ENCODE measurements at places on chromosomes 7 and 10.

DNA sequence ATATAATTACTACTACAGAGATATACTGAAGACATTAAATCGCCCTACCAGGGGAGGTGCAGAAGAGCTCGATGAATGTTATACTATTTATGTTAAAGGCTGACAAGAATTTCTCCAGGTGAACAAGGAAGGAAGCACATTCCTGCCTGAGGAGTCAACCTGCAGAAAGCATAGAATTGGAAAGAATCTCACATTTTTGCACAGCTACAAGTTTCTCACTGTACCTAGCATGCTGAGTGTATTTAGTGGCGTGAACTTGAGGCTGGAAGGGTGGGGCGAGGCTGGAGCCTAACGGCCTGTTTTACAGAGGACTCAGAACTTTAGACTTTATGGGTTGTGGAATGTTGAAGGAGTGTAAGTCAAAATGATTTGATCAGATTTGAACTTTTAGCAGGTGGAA, 373.6 kb upstream of the LRGUK start:
- DNase-seq, result no peak

DNA sequence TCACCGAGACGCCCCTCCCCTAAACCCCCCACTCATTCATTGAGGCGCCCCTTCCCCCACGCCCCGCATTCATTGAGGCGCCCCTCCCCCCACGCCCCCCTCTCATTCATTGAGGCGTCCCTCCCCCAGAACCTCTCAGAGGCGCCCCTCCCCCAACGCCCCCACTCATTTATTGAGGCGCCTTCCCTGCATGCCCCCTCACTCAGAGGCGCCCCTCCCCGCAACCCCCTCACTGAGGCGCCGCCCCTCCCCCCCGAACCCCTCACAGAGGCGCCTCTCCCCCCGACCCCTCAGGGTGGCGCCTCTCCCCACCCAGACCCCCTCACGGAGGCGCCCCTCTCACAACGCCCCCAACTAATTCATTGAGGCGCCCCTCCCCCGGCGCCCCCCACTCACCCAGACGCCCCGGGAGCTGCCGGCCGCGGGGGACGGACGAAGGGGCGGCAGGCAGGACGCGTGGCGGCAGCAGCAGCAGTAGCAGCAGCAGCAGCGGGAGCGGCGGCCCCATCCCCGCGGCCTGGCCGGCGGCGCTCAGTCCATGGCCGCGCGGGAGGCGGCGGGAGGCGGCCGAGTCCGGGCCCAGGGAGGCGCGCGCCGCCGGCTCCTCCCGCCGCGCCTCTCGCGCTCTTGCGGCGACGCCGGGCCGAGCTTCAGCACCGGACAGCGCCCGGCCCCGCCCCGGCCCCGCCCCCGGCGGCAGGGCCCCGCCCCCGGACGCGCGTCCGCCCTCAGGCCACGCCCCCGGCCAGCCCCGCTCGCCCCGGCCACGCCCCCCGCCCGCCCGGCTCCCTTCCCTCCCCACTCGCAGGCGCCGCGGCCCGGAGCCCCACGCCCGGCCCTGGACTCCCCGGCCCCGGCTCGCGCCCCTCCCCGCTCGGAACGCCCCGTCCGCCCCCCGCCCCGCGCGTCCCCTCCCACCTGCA, at the start of gene PTPRN2:
TSS of gene PTPRN2 (minus strand) at position 662 of the 923 bp plus-strand sequence.
- peak; percentile 55 for DNase-seq

DNA sequence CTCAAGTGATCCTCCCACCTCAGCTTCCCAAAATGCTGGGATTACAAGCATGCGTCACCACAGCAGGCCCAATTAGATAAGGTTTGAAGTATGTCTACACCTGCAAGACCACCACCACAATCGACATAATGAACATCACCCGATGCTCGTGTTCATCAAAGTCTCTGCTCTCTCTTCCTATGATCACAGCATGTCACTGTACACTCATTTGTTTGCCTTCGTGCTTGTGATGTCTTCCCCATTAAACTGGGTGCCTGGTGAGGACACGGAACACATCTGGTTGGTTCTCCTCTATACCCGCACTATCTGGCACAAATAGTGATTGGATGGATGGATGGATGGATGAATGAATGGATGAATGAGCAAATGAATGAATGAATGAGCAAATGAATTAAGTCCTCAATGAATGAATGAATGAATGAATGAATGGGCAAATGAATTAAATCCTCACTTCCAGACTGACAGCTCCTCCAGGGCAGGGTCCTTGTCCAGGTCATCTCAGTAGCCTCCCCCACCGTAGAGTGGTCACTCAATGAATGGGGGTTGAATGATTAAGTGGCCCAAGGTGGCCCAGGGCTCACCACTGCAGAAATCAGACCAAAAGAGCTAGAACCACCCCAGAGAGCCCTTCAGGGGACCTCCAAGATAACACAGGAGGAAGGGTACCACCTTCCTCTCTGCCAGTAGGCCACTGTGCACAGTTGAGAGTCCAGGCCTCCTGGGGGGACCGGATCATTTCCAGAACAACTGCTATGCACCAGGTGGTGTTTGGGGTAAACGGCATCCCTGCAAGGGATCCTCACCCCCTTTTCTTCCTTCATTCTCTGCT, 101.9 kb upstream of the TNRC18 start:
- no peak for DNase-seq

- DNase-seq, result no peak
These were observed 3.6 kb upstream of the EVX1 start for GRCh38 chr7:27238979-27239386.

- DNase-seq, result no peak
These were observed 37.6 kb downstream of the ATOH7 start for GRCh38 chr10:68194290-68194689.

GRCh38 chr7:140635816-140636215, 4.8 kb downstream of the DENND2A start:
- no peak for DNase-seq

GRCh38 chr10:117449636-117450035, 74.4 kb upstream of the PDZD8 start:
- DNase-seq, result no peak

DNA sequence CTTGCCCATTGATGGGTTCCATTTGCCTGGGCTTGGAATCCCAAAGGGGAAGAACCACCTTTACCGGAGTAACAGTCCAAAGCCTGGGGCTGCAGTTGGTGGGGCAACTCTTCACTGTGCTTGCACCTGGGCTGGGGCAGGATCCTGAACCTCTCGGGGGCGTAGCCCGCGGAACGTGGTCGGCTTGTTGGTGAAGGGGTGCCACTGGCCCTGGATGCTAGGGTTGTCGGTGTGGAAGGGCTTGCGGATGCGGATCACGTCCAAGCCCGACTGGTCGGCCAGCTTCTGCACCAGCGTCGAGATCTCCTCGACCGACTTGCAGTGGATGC, 710 bp downstream of the MRPL43 start:
- DNase-seq, result no peak

DNA sequence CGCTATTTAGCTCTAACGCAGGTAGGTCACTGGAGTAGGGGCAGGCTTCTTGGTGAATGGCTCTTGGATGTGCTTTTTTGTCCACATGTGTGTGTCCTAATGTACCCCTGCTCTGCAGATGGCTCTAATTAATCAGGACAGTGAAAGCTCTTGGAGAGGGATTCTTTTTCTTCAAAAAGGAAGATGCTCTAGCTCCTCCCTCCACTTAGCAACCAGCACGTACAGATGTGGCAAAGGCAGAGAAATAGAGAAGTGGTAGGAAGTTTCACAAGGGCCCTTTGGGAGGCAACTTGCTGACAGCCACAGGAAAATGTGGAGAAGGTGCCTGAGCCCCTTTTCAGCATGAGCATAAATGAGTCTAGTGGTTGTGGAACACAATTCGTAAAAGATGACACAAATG, 221.7 kb downstream of the PLXNA4 start:
- DNase-seq, result no peak

DNA sequence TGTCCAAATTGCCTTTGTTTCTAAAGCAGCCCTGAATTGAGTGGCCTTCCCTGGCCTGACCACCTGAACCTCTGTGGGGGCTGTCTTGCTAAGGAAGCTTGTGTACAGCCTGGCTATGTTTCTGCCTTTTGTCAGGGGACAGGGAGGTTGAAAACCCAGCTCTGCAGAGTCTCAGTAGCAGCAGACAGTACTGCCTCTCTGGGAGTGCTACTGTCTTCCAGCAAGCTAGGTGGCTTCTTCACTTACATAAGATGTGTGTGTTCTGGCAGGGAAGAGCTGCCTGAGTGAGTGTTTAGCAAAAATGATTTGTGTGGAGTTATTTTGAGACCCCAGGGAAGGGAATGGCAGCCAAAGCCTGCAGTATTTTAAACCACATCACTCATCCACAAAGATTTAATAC, 57.4 kb downstream of the LRRC4 start:
- DNase-seq, result no peak

GRCh38 chr7:152485826-152486225, 50.0 kb upstream of the KMT2C start:
- no peak for DNase-seq

GRCh38 chr10:63795094-63795860, 274.1 kb downstream of the REEP3 start:
- no peak for DNase-seq

GRCh38 chr10:86480571-86480970, 41.0 kb downstream of the WAPL start:
- no peak for DNase-seq

DNA sequence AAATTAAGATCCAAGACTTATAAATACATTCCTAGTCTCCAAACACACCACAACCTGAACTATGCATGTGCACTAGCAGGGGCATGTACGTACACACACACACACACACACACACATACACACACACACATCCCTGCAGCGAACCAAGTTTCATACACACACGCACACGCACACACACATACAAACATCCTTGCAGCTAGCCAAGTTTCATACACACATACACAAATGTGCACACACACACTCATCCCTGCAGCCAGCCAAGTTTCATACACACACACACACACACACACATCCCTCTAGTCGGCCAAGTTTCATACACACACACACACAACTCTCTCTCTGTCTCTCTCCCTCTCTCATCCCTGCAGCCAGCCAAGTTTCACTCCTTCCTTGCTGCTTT, 82.7 kb upstream of the WIPF3 start:
- DNase-seq, result no peak

DNA sequence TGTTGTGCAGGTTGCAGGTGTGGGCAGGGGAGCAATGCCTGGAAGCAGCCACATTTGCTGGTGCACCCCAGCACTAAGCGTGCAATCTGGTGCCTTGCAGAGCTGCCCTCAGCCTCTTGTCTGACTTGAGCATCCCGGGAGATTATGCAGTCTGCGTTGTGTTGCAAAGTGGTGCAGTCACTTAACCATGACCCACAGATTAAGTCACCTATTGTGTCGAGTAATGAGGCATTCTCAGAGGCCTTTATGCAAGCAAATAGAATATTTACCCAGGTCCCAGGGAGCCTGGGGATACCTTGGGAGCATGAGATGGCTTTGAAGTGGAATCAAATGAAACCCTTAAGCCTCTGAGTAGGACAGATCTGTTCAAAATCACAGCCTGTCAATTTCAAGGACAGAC, 529.0 kb downstream of the TYW1 start:
- no peak for DNase-seq

DNA sequence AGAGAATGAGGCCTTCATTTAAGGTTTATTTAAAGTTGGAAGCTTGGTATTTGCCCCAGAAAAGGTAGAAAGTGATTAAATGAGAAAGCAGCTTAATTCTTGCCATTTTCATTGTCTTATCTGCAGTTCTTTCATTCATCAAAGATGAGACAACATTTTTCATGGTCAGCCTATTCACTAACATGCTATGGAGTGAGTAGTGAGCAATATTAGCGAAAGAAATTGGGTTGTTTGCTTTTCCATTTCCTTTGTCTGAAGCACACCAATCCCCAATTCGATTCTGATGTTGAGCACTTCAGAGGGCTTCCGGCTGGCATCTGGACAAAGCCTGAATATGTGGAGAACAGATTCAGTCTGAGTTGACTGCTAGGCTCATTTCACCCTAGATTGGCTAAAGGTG, 317.2 kb downstream of the BBS9 start:
- no peak for DNase-seq

DNA sequence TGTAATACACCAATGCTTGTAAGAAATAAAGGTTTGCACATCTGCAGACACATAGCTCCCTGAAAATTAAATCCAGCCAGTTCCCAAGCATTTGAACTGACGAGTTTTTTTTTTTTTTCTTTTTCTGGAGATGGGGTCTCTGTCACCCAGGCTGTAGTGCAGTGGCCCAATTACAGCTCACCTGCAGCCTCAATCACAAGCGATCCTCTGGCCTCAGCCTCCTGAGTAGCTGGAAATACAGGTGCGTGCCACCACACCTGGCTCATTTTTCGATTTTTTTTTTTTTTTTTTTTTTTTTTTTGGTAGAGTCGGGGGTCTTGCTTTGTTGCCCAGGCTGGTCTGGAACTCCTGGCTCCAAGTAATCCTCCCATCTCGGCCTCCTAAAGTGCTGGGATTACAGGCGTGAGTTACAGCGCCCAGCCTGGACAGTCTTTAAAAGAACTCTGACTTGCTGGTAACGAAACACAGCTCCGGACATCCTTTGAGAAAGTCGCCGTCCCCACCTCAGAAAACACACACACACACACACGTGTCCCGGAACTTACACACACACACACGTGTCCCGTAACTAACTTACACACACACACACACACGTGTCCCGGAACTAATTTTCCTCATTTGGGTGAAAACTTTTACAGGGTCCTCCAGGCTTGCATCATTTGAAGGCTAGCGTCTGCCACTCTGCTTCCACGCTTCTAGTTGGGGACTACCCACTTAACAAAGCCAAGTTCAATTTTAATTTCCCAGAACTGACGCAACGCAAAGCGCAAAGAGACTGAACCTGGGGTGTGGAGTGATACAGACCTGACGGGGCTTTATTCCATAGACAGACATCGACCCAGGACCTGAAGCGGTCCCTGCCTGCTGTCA, 18.6 kb downstream of the OCM2 start:
- DNase-seq, result no peak

DNA sequence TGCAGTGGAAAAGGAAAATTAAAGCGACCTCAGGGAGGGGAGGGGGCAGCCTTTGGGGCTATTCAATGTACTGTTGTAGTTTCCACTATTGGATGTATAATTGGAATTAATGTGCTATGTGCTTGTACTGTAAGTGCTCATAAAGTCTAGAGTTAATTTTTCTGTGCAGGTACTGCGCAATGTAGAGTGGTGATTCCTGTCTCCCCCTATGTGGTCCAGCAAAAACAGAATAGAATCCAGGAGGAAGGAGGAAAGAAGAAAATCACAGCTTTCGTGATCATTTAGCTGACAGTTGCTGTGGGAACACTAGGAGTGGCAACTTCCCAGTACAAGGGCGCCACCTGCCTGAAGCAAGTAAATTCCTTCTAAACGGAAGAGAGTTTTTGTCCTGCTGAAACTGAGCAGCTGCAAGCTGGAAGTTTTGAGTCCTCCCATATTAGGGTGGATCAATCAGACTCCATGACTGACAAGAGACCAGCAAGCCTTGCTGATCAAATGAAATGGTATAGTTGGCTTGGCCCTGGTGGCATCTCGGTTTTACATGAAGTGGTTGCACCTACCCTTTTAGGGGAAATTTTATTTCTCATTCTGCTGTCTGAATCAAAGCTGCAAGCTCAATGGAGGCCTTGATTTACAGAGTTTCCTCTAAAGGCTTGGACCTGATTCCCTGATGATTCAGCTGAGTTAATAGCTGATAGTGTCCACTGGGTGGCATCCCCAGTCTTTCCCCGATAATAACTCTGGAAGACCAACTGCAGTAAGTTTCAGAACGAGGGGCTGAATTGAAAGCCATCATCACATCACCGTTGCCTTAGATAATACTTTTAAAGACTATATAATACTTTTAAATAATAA, 299.8 kb downstream of the HGF start:
- DNase-seq, result peak; percentile 28

Measured in T1000 (cell line).